ENCODE measurements at places on chromosomes 7 and 10. TPM values are rescaled to one million over a fixed set of nuclear protein-coding genes. Genes with fewer than 3 reads are reported as not detected.

PKD2L1 gene
- not detected for total RNA-seq

GRCh38 chr10:28135258-28135657 lies 136.4 kb upstream of the ODAD2 start:
- no peak for DNase-seq

DNA sequence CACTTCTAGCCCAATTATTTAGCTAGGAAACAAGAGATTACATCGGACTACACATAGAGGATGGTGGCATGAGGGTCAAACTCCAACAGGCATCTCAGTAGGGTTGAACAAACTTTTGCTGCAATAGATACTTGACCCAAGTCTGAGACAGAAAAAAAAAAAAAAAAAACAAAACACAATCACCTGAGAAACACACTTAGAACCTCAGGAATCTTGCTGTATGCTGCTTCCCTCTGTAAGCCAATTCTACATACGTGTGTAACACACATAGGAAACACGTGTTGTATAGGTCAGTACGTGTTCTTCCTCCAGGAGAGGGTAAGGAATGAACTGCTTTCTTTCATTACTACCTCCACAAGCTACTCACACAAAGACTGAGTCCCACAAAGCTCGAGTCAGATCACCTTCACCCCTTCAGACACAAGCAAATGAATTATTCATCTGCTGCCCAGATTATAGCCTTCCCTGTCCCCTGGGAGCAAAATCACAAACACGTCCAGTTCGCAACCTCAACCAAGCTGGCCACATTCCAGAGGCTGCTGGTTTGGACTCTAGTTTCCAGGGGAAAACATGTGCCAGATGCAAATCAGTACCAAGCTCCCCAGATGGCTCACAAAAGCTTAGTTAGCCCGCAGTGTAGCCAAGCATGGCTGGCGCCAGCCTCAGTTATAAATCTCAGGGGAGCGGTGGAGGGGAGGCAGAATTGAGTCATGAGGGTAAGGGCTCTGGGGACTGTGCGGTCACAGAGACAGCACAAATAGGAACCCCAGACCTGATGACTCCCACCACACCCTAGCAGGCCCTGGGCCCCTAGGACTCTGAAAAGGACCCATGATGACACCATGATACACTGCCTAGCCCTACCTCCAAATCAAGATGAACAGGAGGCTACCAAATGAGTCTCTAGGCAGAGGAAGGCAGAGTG lies 15.1 kb downstream of the PSAP start:
- DNase-seq, result peak; percentile 81

DNA sequence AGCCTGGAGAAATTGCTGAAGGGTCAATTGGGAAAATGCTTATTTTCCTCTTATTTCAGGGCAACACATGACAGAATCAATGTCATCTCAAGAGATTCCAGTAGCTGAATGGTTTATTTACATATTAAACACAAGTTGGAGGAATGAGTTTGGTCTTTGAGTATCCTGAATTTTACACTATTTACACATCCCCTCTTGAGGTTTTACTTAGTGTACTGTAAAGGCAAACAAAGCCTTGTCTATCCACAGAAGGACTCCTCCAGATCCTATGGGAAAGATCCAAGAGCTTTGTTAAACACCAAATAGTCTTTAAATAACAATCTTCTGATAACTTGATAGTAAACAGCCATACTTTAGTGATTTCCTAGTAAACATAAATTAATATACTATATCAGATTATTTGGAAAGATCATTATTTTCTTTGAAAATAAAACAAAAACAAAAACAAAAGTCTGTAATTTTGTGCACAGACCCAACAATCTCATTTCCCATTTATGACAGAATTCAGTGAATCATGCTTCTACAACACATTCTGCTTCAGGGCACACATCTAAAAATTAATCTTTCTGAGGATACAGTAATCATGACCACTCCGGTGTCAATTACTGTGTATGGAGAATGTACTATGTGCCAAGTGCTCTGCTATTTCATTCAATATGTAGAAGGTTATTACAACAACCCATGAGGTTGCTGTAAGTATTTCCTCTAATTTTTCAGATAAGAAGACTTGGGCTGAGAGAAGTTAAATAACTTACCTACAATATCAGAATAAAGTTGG lies 575.0 kb upstream of the LRRTM3 start:
- DNase-seq, result no peak

INTS1 gene
- 29.2 TPM for total RNA-seq

PFKFB3 gene
- total RNA-seq, result 24.7 TPM

DNA sequence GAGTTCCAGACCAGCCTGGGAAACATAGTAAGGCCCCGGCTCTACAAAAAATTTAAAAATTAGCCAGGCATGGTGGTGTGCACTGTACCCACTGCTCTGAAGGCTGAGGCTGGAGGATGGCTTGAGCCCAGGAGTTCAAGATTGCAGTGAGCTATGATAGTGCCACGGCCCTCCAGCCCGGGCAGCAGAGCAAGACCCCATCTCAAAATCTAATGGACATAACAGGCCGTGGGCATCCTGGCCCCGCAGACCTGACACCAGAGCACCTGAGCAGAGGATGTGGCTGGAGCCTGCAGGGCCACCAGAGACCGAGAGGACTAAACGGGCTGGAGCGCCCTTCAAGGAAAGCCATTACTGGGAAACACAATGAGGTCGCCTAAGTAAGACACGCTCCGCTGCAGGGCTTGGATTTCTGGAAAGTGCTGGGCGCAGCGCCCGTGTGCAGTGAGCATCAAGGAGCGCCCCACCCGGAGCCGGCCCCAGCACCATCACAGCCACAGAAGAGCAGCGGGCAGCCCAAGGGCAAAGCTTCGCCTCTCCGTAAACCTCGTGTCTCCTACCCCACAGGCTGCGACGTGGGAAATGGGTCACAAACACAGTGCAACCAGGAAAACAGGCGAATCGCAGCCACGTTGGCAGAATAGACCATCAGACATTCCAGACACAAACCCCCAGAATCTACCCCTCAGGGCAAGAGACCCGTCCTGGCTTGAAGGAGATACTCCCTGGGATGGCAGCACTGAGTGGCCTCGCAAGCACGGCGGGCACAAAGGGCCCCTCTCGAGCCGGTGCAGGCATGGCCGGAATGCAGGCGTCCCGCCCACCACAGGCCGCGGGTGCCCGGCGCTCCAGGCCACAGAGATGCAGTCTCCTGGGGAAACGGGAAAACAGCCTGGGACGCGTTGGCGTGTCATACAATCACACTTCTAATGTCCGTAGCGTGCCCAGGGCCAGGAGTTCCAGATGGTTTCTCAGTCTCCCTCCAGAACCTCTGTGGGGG lies 4.9 kb downstream of the RADIL start:
- no peak for DNase-seq

GRCh38 chr10:77925795-77926565 lies 575 bp downstream of the DLG5 start:
- peak; percentile 67 for DNase-seq

GRCh38 chr10:84075226-84076046 lies 63.9 kb upstream of the GHITM start:
- DNase-seq, result no peak

TSPAN33 gene
- total RNA-seq, result 11.8 TPM

PNLIPRP3 gene
- not detected for total RNA-seq

DNA sequence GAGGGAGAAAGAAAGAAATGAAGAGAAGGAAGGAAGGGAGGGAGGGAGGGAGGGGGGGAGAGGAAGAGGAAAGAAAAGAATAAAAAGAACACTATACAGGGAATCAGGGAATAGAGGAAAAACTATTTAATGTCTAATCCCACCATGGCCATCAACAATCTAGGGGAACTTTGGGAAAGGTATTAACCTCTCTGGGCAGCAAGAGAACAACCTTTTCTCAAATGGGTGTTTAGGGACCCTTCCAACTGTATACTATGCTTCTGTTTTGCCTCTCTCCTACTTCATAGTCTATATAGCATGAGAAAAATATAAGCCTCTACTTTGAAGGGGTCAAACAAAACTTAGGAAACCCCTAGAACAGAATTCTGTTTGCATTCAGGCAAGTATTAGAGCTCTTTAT lies 54.5 kb downstream of the CHCHD3 start:
- DNase-seq, result no peak

- no peak for DNase-seq
Measured at GRCh38 chr10:97207756-97208346, 22.1 kb upstream of the SLIT1 start.

- no peak for DNase-seq
Measured at GRCh38 chr7:119999738-120000475, 273.1 kb upstream of the KCND2 start.

DNA sequence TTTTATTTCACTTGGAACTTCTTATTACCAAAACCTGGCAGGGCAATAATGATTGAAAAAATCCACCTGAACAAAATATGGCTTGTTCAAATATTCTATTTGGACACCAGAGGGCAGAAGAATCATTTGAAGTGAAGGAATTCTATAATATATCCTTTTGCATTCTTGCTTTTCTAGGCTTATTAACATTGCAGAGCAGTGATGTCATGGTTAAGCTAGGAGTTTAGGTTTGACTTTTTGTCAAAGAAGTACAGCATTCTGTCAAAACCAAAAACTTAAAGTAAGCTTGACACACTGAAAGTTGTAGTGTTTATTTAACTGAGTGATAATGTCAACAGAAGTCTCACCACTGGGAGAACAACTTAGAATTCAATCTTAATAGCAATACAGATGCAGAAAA lies 156.0 kb downstream of the SEMA3D start:
- DNase-seq, result no peak

DNA sequence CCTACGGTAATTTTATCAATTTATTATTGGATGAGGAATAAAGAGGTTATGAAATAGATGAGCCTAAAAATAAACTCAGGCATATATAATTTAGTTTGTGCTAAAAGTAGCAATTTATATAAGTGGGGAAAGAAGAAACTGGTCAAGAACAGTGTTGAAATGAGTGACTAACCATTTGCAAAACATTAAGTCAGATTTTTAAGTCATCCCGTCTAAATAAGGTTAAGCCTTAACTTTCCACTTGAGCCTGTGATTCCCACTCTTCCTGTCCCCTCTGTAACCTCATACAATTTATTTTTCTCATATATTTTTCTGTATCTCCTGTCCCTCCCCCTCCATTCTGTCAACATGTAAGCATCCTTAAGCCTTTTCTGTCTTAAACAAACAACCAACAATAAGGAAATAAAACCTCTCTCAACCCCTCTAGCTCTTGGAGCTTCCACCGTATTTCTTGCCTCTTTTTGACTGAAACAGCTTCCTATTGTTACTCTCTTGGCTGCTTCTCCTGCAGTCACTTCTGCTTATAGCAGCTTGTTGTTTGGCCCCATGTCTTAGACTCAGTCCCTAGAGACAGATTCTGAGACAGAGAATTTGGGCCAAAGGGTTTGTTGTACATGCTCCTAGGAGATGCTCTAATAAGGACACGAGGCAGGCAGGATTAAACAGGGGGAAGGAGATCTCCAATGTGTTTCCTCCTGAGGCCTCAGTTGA lies 109.7 kb downstream of the GNAI1 start:
- DNase-seq, result no peak

- DNase-seq, result peak; percentile 34
Measured at GRCh38 chr7:1062296-1063294, 18.2 kb downstream of the GPR146 start.

GRCh38 chr7:130907439-130907838 lies 173.4 kb upstream of the KLF14 start:
- no peak for DNase-seq

DNA sequence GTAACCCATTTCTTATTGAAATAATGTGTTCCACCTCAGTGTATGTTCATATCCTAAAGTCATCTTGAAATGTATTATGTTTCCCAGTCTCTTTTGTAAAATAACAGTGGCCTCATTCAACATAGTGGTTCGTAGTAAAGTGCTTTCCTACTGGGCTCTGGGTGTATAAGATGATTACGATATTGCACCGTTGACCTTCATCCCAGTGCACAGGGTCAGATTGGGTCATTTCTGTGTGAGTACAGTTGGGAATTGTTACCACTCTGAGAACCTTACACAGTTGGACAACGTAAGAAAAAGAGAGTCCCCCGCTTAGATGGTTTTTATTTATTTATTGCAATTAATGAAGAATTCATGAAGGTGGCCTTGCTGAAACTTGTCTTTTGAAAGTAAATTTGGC lies 135.6 kb downstream of the CHN2 start:
- no peak for DNase-seq

DNA sequence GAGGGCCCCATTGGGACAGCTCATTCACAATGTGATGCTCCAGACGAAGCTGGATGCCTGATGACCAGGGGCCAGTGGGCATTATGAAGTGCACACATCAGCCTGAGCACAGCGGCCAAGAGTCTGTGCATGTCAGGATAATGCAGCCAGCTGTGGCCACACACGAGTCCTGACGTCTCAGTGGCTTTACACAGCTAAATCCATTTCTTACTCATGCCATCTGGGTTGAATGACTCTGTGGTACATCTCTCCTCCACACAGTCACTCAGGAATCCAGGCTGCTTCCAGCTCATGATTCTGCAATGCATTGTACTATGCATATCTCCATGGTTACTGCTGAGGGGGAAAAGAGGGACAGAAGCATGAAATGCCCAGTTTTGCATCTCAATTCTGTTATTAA lies 123.6 kb downstream of the PRLHR start:
- no peak for DNase-seq

TMEM176B gene
- 33.4 TPM for total RNA-seq

YWHAG gene
- total RNA-seq, result 219 TPM

DNA sequence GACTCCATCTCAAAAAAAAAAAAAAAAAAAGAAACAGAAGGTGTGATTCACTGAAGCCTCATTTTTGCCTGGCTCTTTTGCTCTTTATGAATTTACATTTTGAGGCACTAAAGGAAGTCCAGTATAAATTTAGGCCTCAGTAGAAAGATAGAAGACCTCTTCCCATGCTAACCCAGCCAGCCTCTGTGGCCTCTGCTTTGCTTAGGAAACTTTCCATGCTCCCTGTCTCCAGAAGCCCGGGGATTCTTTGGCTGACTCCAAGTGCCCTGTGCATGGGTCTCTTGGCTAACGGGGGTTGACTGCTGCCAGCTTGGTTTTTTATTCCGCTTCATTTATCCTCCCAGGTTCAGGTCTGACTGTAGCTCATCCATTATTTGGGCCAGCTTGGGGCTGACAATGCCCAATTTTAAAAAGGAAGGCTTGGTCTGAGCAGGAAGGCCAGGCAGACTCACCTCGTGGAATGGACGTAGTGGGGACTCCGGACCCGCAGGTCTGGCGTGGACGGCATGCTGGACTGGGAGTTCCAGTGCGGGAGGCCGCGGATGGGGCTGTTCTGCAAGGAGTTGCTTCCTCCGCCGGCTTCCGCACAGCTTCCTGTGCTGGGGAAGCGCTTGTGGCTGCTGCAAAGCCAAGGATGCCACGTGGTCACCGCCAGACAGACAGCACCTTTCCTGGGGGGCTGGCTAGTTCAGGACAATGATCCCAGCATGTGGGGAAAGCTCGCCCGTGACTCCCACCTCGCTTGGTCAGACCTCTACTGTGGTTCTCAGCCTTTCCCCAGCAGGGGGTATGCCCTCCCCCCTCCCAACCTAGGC lies 72.3 kb downstream of the PRPF18 start:
- peak; percentile 81 for DNase-seq

- no peak for DNase-seq
Measured at GRCh38 chr7:159136442-159136841, 8.2 kb downstream of the VIPR2 start.

DNA sequence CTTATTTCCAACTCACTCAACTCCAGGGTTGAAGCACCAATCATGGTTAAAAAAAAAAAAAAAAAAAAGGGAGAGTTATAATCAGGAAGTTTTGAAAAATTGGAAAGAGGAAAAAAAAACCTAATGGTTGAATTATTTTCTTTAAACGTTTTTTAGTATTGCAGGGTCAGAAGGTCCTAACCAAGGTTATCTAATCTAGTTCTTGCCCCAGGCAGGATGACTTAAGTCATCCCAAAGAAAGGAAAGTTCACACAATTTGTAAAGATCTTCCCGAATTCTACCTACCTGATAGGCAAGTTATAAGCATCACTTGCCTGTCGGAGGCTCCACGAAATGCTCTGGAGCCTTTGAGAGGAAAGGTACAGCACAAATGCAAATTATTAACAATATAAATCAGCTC lies 208.1 kb upstream of the PLXNA4 start:
- DNase-seq, result no peak

OR13A1 gene
- not detected for total RNA-seq

All from Right ventricle myocardium superior (tissue), 1 donor.